Renal cortical epithelial cell (primary cell): ENCODE measurements at places on chromosomes 6 and 20.

- no peak for DNase-seq
Measured at GRCh38 chr20:1291191-1291741, 25.2 kb downstream of the SNPH start.

- no peak for DNase-seq
Measured at GRCh38 chr20:25421102-25421501, 13.6 kb downstream of the GINS1 start.

- DNase-seq, result peak; percentile 71
Measured at GRCh38 chr6:136767570-136768309, 24.5 kb downstream of the MAP3K5 start.

GRCh38 chr6:151004383-151005024, 139.0 kb downstream of the MTHFD1L start:
- DNase-seq, result peak; percentile 87

DNA sequence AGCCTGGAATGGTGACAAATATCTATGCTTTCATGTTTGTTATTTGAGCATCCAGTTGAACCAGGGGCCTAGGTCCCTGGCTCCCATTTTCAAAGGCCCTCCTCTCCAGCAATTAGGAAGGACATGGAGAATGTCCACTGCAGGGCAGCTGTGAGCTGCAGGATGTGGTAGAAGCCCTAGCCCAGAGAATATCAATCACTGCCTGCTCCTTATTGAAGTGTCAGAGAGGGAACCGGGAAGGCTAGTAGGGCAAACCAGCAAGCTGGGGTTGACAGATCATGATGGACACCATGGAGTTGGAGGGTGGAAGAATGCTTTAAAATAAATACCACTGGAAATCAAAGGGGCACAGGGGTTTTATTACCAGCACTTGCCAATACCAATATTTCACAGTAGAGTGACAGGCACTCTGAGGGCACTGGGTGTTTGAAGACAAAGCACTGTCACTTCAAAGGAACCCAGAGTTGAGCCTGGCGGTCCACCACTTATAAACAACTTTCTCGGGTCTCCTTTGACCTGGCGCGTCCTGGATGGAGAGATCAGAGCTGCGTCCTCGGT, 47.7 kb downstream of the ZNF831 start:
- DNase-seq, result no peak

DNA sequence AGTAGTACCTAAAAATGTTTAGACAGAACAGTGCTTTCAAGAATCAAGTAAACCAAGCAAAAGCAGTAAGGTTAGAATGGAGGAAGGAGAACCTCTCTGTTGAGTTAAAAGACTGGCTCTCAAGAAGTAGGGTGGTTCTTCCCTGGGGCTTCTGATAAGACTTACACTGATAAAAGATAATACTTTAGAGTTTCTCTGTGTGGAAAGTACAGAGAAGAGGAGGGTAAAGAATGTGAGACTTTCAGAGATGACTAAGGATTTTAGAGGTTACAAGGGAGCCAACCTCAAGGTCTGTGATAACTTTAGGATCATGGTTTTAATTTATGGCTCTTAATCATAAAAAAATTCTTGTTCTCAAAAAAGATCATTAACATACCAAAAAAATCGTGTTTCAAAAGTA, 30.9 kb upstream of the ALDH8A1 start:
- no peak for DNase-seq

DNA sequence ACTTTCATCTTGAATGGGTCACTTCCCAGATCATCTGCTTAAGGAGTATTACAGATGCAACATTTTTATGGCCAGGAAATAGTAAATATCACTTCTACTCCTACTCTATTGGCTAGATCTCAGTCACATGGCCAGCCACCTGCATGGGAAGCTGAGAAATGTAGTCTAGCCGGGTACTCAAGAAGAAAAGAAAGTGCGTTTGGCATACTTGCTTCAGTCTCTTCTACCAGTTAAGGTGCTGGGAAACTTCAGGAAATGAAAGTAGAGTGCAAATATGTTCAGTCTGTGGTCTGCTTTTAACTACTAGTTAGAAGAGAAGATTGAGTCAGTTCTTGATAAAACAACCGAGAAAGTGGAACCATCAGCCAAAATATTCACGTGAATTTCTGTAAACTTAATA, 129.2 kb downstream of the PDSS2 start:
- DNase-seq, result peak; percentile 31

DNA sequence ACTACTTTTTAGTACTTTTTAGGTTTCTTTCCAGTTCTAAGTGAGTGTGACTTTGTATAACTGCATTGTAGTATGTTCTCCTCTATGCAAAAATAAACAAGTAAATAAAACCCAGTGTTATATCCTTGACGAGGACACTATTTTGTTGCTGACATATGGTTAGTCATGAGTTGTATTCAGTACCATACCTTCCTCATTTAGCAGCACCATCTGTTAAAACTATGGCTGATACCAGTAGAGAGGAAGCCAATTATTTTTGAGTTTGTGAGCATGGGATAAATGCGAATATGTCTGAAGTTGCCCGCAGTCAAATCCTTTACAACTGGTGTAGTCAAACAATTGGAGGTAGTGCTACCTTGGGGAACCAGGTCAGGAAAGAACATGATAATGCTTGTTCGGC, 74.1 kb downstream of the CDKAL1 start:
- no peak for DNase-seq

DNA sequence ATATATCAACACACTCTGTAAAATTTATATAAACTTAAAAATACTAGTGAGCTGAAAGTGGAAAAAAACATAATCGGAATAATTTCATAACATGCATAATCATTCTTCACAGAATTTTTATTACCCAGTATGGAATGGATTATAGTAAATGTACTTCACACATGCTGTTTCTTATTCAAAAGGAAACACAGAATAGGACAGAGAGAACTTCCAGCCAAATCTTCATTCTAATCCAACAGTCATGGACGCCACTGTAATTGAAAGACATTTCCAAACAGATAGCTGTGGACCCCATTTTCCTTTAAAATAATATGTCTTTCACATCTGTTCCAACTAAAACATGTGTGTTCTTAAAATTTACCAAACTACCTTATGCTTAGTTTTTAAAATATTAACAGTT, 126.6 kb upstream of the RUNX2 start:
- no peak for DNase-seq

GRCh38 chr6:8047541-8048292, 16.5 kb downstream of the BLOC1S5 start:
- peak; percentile 86 for DNase-seq

- no peak for DNase-seq
Measured at GRCh38 chr20:34362502-34363061, 491 bp upstream of the ITCH start.

- DNase-seq, result no peak
Measured at GRCh38 chr6:394641-395289, 3.2 kb downstream of the IRF4 start.

DNA sequence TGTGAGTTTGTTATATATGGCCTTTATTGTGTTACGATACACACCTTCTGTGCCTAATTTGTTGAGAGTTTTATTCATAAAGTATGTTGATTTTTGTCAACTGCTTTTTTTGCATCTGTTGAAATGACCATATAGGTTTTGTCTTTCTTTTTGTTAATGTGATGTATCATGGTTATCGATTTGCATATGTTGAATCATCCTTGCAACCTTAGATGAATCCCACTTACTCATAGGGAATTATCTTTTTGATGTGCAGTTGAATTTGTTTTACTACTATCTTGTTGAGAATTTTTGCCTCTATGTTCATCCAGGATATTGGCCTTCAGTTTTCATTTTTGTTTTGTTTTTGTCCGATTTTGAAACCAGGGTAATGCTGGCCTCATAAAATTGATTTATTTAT, 45.7 kb upstream of the TPD52L1 start:
- DNase-seq, result no peak

- DNase-seq, result no peak
Measured at GRCh38 chr6:106005013-106005412, 81.1 kb upstream of the PRDM1 start.

- DNase-seq, result no peak
Measured at GRCh38 chr20:43543138-43543537, 15.7 kb upstream of the SGK2 start.

- DNase-seq, result no peak
Measured at GRCh38 chr6:9717568-9717967, 697.3 kb downstream of the TFAP2A start.

DNA sequence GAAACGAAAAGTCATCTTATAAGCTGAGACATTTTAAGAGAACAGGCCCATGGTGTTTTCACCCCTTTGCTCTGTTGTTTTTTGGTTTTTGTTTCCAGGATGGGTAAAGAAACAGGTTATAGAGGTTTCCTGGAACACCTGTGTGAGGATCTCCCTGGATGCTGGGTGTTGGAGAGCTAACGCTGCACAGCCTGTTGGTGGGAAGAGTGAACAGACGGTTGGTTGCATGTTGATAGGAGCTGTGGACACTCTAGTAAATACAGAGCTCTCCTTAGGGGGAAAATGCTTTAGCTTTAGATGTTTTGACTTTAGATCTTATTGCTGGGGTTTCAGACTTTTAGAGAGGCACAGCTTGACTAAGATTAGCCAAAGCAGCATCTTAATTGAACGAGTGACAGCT, 235.2 kb downstream of the SOX4 start:
- no peak for DNase-seq

GRCh38 chr6:167550941-167551627, 226.2 kb downstream of the TTLL2 start:
- no peak for DNase-seq

DNA sequence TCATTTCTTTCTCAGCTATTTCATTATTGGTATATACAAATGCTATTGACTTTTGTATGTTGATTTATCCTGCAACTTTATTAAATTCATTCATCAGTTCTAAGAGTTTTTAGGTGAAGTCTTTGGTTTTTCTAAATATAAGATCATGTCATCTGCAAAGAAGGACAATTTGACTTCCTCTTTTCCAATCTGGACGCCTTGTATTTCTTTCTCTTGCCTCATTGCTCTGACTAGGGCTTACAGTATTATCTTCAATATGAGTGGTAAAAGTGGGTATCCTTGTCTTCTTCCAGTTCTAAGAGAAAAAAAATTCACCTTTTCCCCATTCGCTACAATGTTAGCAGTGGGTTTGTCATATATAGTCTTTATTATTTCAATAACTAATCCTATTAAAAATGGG, 38.0 kb downstream of the KIF16B start:
- no peak for DNase-seq

DNA sequence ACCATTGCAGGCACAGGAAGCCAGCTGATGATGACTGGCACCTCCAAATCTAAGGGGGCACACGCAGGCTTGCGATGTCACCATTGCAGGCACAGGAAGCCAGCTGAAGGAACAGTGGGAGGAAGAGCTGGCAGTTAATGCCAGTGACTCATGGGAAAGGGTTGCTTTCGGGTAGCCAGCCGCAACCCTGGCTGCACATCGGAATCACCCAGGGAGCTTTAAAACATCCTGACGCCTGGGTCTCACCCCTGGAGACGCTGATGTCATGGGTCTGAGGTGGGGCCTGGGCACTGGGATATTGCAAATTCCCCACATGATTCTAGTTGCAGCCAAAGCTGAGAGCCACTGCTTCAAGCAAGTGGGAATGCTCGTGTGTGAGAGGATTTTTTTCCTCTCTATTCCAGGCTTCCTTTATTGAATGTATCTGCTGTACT, 16.1 kb upstream of the CCN6 start:
- peak; percentile 95 for DNase-seq

- DNase-seq, result no peak
Measured at GRCh38 chr6:18507561-18507960, 120.4 kb downstream of the RNF144B start.

GRCh38 chr6:75893058-75893775, 144.2 kb downstream of the MYO6 start:
- DNase-seq, result peak; percentile 76

- DNase-seq, result no peak
Measured at GRCh38 chr6:136701045-136701444, 91.2 kb downstream of the MAP3K5 start.

GRCh38 chr6:90221403-90221802, 75.2 kb downstream of the BACH2 start:
- no peak for DNase-seq

DNA sequence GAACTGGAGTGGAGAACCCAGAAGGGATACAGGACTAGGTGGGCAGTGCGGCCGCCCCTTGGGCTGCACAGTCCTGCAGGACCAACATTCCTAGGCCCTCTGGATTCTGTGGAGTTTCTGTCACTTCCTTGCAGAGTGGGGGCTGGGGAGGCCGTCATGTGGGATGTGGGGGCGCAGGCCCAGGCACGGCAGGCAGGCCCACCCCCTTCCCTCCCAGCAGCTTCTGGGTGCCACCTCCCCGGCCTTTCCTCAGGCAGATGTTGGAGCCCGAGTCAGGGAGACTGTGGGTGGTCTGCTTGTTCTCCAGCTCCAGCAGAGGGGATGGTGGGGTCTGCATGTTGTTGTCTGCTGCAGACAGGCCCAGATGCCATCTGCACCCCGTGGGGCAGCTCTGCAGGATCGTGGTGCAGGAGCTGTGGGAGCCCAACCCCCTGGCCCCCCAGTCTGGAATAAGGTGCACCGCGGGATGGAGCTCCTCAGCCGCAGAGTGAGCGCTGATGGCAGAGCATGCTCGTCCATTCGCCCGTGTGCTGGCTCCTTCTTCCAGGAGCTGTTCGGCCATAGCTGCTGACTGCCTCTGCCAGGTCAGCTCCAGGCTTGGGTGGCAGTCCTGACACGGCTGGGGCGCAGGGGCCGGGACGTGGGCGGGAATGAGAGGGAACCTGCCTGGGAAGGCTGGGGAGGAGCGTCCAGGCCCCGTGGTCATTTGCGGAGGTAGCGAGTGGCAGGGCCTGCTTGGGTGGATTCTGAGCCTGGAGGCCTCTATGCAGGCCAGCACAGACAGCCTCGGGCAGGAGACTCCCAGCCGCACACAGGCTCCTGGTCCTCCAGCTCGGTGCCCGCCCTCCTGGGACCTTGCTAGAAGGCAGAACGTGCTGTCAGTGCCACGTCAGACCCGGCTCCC, 18.1 kb downstream of the SLC17A9 start:
- DNase-seq, result no peak

- no peak for DNase-seq
Measured at GRCh38 chr6:143298071-143298470, 152.4 kb downstream of the ADAT2 start.

DNA sequence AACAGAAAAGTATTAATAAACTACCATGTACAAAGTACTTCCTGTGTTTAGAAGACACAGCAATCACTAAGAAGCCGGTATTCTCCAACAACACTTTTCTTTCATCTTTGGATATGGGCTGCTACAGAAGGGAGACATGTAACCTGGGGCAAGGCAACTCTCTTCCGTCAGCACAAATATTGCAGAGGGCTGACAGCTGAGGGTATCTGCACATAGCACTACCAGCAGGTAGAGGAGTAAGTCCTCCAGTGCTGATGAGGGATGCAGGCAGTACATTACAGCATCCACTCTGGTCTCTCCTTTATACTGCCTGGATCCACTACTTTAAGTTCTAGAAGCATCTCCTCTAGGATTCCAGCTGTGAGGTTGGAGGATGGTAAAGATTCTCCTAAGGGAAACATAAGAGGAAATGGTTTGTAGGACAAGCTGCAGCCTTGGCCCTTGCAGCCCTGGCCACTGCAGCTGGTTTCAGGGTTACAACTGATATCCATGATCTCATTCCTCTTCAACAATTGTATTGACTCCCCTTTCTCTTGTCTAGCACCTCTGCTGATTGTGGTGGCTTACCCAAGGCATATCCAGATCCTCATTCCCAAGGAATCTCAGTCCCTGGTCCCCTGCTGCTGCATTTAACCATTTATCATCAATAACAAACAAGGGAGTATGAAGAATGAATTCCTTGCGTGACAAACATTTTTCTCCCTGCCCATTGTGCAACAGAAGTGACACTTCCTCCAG, 110.7 kb upstream of the ADGRF1 start:
- peak; percentile 82 for DNase-seq

- peak; percentile 15 for DNase-seq
Measured at GRCh38 chr6:130895516-130895915, 68.3 kb downstream of the SMLR1 start.

GRCh38 chr20:32205110-32205842, 2.3 kb downstream of the PLAGL2 start:
- DNase-seq, result no peak

GRCh38 chr6:121816361-121816760, 380.9 kb downstream of the GJA1 start:
- no peak for DNase-seq
